ENCODE measurements at places on chromosomes 3 and 15.

- DNase-seq: peak; percentile 36
These were observed 38.9 kb downstream of the RYK start for GRCh38 chr3:134211797-134212196.

DNA sequence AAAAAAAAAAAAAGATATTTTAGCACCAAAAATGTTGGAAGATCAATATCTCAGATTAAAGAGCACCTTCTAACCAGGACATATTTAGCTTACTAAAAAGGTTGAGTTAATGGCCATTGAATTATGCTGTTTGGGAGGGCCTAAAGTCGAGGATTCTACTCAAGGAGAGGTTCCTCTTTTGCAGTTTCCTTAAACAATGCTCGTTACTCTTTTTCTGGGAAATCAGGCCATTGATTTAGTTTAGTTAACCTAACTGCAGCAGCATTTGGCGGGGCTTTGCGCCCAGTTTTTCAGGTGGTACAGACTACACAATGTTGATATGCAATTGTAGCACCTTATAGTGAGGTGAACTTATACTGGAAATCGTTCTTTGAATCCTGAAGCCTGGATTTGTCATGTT is 6.8 kb downstream of the ABHD2 start:
- DNase-seq: no peak

DNA sequence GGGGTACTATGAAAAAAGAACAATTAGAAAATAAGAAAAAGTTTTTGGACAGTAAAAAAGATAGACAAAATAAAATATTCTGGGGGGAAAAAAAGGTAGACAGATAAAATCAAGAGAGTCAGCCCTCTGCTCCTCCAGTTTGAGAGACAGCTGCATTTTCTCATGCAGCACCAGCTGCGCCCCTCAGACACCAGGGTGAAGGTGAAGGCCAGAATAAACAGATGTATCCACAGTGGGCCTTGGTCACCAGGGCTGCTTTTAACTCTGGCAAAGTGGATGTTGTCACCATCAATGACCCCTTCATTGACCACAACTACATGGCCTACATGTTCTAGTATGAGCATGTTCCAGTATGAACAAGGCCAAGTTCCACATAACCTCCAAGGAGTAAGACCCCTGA is 13.9 kb upstream of the RNF7 start:
- no peak for DNase-seq

DNA sequence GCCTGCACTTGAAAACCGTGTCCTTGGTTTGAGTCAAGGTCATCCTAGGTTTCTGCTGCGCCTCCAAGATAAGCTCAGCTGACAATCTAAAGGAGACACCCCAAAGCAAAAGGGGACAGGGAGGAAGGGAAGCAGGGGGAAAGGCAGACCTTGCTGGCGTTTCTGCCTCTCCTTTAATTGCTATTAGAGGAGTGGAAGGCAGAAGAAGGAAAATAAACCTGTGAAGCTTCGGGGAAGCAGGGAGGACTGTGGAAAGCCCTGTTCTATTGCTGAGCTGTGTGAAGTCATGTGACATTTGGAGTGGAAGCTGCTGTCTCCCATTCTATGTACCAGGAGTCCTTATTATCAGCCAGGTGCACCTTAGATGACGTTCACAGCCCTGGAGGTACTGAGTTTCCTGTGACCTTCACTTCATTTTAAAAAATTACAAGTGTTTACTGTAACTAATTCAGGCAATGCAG is 21.5 kb upstream of the CHD2 start:
- DNase-seq: no peak

- no peak for DNase-seq
These were observed 74.8 kb downstream of the RPN1 start for GRCh38 chr3:128575777-128576176.

- DNase-seq: peak; percentile 55
These were observed 29.6 kb downstream of the CHAC1 start for GRCh38 chr15:40982855-40983254.

DNA sequence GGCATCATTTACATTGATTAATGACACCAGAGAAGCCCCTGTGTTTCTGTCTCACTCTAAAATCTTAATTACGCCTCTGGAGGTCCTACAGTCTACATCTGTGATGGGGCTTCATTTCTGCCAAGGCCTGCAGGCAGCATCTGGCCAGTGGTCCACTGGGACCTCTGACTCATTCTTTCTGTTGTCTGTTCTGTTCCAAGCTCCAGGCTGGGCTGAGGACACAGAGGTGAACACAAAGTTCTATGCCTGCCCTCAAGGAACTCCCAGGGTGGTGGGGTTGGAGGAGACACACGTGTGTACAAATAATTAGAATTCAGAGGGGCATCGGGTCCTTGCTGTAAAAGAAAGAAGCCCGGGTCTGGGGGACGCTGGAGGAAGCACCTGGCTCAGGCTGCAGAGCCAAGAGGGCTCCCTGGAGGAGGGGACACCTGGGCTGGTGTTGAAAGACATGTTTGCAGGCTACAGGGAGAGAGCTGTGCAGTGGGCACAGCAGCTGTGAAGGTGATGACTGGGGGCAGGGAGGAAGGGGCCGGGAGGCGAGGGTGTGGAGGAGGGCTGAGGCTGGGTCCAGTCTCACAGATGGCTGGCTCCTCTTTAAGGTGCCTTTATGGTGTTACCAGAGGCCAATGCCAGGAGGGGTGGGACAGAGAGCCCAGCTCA is 103.3 kb upstream of the PRR23E start:
- no peak for DNase-seq

GRCh38 chr3:156108616-156109015 is 11.8 kb upstream of the KCNAB1 start:
- DNase-seq: no peak

GRCh38 chr15:72912121-72912520 is 128.6 kb upstream of the ADPGK start:
- no peak for DNase-seq

- DNase-seq: no peak
These were observed 66.8 kb upstream of the PCSK6 start for GRCh38 chr15:101556273-101556672.

- DNase-seq: no peak
These were observed 968 bp upstream of the TMEM266 start for GRCh38 chr15:76058714-76059319.

DNA sequence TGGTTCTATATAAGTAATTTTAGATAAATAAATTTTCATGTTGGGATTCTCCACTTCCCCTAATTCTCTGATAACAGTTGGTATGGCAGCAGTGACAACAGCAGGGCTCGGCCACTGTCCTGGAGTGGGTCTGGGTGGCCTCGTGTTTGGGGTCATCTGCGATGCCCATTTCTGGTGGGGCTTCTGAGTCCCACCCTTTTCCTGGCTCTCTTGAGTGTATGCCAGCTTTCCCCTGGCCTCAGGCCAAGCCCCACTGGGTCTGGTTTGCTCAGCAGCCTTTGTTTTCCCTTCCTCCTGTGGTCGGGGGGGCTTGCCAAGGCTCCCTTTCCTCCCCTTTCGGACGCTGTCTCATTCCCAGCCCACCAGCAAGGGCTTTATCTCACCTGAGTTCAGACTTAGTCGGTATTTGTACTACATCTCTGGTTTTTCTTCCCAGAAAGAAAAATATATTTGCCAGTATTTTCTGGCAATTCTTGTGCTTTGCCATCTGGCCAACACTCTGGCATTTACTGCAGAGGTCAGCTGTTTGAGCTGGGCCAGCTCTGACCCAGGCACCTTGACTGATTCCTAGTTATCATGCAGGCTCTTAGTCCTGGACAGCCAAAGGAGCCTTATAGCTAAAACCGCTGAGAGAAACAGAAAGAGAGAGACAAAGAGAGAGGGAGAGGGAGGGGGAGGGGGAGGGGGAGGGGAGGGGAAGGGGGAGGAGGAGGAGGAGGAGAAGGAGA is 35.2 kb downstream of the MYZAP start:
- DNase-seq: no peak

DNA sequence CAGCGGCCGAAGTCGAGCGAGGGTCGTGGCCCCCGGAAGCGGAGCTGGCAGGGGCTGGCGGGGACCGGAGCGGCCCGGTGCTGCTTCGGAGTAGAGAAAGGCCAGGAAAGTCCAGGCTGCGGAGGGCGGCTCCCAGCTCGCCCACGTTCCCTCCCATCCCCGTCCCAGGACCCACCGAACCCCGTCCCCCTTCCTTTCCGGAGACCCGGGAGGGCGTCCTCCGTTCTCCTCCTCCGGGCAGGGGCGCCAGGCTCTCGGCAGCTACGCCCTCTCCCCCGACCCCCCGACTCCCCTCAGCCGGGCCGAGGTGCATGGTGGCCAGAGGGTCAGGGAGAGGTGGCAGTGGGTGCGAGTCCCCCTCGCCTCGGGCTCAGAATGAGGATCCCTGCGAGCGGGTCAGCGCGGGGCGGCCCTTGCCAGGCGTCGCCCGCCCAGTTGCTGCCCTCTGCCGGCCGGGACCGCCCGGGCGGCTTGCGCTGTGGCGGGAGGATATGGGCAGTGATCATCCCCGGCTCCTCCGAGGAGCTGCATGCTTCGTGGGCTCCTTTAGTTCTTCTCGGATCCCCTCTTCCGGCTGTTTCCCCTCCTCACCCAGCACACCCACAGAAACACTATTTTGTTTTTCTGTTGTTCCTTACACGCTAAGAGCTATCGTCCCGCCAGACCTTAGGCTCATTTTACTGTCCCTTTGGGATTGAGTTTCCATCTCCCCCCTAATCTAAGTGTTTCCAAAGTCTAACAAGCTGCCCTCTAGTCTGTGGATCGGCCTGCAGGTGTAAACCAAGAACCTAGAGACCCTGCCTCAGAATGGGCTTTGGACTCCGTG is 744 bp upstream of the ALDH1A2 start:
- DNase-seq: peak; percentile 52

GRCh38 chr3:23723930-23724329 is 81.8 kb upstream of the UBE2E1 start:
- no peak for DNase-seq

- DNase-seq: no peak
These were observed 123.2 kb upstream of the TMC3 start for GRCh38 chr15:81497238-81497637.

- no peak for DNase-seq
These were observed 8.9 kb upstream of the SPPL2A start for GRCh38 chr15:50774450-50774849.

DNA sequence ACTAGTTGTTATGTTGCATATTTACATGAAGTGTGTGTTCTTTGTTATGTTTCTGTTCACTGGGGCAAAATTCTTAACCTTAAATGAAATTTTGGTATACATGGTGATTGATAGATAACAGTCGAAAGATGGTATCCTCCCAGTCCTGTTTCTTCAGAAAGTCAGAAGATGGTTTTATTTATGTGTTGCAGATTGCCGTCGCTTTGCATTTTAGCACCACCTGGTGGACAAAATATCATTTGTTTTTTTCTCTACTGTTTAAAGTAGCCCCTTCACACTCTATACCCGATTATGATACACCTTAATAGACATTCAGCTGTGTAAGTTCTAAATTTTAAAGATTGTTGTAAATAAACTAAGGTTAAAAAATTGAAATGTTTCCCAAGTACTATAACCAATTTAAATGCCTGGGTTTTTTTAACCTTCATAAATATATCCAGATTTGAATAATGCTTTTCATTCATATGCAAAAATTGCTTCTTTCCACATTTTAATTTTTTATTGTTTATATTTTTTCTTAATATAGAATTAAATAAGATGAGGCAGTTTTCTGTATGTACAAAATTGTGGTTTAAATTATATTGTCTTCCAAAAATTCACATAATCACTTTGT is 152.2 kb downstream of the ALCAM start:
- DNase-seq: peak; percentile 35

DNA sequence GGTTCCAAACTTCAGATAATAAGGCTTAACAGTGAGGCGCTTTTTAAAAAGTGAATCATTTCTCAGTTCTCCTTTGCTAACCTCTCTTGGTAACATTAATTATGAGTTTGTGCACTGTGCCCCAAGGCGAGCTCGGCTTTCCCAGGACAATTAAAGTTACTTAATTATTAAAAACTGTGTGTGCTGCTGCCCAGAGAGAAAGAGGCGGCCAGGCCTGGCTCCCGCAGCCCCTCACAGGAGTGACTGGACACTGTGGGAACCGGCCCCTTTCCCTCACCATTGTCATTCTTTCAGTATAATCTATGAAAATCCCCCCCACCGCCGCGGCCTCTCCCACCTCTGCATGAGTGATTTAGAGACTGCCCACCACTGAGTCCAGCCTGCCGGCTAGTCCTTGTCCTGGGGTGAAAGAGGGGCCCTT is 43.1 kb upstream of the HES1 start:
- no peak for DNase-seq

- DNase-seq: no peak
These were observed 15.5 kb upstream of the NCEH1 start for GRCh38 chr3:172726380-172726779.

- DNase-seq: no peak
These were observed 239.4 kb downstream of the CHST2 start for GRCh38 chr3:143358793-143359491.

- no peak for DNase-seq
These were observed 221.3 kb upstream of the LYSMD4 start for GRCh38 chr15:99954361-99955180.

GRCh38 chr3:191649626-191650025 is 188.7 kb downstream of the PYDC2 start:
- DNase-seq: no peak

- no peak for DNase-seq
These were observed at the start of gene FSTL1 for GRCh38 chr3:120450600-120451271. TSS of gene FSTL1 (minus strand) at chr3:120450992. CDS start at chr3:120450746, 246 bp downstream.

GRCh38 chr3:71237672-71238071 is 345.9 kb downstream of the FOXP1 start:
- DNase-seq: no peak

- DNase-seq: no peak
These were observed at the start of the genes CLCN2 and POLR2H for GRCh38 chr3:184361532-184361931. TSS of gene CLCN2 (minus strand) at chr3:184361605. CDS start at chr3:184361479, 126 bp downstream. TSS of gene POLR2H (plus strand) at chr3:184361710. CDS start at chr3:184363493, 1,783 bp downstream.

- DNase-seq: no peak
These were observed 148.5 kb downstream of the IGF1R start for GRCh38 chr15:98796685-98797357.

GRCh38 chr3:145087038-145087437 is 1073.9 kb downstream of the PLOD2 start:
- no peak for DNase-seq

DNA sequence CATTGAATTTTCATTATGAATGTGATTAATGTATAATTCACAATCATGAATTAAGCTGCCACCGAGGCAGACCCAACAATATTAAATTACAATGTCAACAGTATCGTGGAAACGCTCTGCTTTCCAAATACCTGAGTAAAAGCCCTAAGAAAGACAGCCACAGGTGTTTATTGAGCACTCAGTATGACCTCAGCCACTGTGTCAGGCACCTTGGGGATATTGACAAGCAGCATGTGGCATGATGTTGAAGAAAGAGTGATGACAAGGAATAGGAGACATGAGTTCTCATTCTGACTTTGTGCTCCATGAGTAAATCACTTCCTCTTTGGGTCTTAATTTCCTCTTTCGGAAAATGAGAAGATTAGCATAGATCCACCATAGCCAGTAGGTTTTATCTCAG is 12.8 kb downstream of the C2CD4A start:
- DNase-seq: no peak

GRCh38 chr15:65395567-65396202 is 17.9 kb upstream of the IGDCC3 start:
- DNase-seq: no peak

DNA sequence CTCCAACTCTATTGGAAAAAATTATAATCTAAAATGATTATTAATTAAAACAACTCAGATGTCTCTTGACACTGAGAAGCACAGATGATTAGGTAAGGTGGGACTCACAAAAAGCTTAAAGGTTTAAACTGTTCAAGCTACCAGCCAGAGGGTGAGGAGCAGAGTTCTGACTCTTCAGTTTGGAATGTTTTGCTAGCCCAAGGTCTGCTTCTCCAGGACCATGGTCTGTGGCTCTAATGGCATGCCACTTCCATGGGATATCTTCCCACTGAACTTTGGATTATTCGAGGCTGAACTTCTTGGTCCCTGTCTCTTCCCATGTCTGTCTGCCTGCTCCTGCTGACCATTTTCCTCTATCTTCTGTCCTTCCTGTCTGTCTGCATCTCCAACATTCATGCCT is 49.2 kb downstream of the CACNA2D3 start:
- no peak for DNase-seq

Measured in amniotic stem cell (primary cell).